Activated T-helper 1 cell treated with Interleukin-2 at 50 U/mL for 16 hours (primary cell): ENCODE measurements at places on chromosomes 11 and 22.

GRCh38 chr11:70532731-70533130, 134.4 kb downstream of the CTTN start:
- DNase-seq = no peak

DNA sequence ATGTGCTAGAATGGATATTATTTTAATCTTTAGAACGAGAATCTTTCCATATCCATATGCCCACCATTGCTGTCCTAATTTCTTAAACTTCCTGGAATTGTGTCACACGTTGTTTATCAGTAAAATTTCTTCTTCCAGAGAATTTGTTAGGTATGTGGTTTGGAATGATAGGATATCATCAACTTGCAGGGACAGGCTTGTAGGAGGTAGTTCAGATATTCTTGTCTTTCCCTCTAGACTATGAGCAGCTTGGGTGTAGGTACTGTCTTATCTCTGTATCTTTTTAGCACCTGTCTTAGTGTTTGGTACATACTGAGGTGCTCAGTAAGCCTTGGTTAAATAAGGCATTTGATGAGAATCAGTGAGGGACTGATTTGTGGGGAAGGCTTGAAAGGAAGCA, 3.4 kb downstream of the CTNND1 start:
- no peak for DNase-seq

DNA sequence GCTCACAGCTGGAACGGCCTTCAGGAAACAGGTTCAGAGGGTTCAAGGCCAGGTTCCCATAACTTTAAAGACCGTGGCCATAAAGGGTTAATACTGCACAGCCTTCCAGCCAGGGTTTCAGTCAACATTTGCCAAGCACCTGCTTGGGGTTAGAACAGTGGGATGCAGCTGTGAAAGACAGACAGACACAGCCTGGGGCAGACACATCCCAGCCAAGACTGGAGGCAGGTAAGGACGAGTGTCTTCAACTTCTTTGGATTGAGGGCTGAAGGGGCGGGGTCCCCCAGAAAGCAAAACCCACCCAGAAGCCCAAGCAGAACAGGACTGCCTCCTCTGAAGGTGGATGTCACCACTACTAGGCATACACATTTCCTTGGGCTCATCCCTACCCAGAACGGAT, 14.3 kb downstream of the ARFGAP2 start:
- DNase-seq = no peak

- DNase-seq = no peak
Measured at GRCh38 chr11:17394743-17395390, 6.4 kb upstream of the KCNJ11 start.

DNA sequence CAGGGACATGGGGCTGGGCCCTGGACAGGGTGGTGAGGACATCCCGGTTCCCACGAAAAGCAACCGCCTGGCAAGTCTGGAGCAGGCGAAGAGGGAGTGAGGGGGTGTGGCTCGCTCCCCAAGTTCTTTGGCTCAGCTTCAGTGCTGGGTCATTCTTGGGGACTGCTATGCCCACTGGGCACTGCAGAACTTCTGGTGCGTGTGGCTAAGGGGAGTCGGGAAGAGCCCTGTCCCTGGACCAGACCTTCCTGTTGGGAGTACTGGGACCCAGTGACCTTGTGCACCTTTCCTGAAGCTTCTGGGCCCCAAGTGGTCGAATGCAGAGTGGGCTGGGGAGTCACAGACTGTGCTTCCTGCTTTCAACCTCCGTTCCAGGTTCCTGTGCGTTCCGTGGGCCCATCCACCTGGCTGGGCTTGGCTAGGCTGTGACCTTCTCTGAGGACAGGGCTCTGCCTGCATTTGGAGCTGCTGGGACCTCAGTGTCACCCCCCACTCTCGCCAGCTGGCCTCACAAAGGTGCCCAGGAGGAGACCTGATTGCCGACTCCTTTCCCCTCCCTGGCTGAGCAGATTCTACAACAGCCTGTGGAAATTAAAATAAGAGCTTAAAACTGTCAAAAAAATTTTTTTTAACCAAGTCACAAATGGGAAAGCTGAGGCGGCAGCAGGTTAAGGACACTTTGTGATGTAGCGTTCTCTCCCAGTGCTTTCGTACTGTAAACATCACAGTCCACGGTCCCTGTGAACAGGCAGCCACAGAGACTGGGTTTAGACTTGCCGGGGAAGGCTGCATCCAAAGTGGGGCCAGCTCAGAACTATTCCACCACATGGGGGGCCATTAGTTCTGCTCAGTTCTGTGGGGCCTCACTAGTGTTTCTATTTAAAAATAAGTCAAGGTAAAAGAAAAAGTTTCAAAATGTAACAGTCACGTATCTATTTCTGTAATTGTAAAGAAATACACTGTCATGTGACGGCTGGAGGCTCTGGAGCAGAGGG, 63.8 kb upstream of the WNT7B start:
- no peak for DNase-seq

DNA sequence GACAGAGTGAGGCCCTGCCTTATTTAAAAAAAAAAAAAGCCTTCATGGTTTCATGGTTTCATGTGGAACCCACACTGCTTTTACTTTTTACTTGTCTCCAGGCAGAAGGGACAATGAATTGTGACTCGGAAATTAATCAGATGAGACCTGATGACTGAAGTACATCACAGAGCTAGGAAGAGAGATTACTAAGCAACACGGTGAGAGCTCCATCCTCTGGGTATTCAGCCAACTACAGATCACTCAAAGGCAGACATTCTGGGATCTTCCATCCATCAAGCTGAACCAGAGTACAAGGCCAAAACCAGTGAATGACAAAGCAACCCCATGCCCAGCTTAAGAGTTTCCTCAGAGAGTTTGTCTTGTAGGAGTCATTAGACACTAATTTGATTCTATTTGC, 433.2 kb downstream of the SOX6 start:
- no peak for DNase-seq

GRCh38 chr11:123061403-123062157, at the start of gene HSPA8:
TSS of gene HSPA8 (minus strand) at chr11:123062136. CDS start at chr11:123061324, 812 bp downstream.
- DNase-seq = peak; percentile 49

GRCh38 chr22:44341431-44342346, 28.9 kb upstream of the SHISAL1 start:
- DNase-seq = no peak

- DNase-seq = no peak
Measured at GRCh38 chr11:109892321-109892794, 200.8 kb upstream of the ZC3H12C start.

- no peak for DNase-seq
Measured at GRCh38 chr11:59173964-59174663, 2.2 kb downstream of the DTX4 start.

GRCh38 chr11:133911171-133911570, 45.6 kb downstream of the IGSF9B start:
- DNase-seq = no peak

- no peak for DNase-seq
Measured at GRCh38 chr11:104279587-104279986, 115.6 kb upstream of the PDGFD start.

DNA sequence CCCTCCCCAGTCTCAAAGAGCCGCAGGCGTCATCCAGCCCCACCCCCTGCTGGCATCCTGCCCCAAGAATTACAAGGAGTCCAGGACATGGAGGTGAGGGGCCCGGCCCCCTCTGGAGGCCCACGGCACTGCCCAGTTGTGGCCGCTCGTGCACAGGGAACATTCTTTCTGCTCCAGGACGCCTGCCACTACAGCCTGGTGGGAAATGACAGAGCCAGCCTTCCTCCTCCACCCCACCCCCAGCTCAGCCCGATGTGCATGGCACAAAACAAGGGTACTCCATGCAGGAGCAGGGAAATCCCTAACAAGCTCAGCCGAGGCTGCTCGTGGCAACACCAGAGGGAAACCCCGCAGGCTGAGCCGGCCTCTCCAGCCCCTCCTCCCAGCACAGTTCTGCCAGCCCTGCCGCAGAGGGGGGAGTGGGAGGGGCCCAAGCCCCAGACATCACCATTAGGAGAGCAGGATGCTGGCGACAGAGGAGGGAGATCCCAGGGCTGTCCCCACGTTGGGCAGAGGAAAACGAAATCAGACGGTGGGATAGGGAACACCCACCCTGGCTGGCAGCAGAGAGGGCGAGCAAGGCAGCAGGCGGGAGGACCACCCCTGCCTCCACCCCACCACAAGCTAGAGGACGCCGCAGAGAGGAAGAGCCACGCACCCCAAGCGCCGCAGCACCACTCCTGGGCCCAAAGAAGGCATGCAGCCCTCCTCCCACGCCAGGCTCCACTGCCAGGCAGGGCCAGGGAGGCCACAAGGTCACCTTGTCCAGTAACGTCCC, 10.0 kb downstream of the IGSF9B start:
- DNase-seq = no peak

DNA sequence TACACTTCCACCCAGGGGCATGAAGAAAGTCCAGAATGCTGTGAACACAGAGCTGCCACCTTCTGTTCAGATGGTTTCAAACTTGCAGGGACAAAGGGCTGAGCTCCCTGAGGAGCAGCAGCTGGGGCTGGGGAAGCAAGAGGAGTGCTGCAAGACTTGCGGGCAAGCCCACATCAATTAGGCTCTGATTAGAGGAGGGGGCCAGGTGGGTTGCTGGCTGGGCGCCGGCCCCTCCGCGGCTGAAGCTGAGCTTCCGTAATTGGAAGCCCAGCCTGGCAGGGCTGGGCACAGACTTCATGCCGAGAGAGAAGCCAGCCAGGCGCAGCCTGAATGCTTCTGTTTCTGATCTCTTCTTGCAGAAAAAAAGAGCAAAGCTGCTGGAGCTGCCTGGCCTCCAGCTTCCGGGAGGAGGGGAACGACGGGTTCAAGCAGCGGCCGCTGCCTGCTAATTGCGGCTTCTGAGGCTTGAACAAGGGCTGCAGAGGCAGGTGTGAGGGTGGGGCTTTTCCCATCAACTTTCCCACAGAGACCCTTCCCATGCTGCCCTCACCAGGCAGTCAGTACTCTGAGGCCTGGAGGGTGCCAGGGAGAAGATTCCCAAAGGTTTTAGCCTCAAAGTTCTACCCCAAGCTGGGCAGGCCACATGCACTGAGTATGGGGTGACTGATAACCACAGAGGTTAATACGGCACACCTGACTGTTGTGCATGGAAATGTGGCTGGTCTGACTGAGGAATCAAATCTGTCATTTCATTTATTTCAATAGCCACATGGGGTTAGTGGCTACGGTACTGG, 91.1 kb upstream of the LMO1 start:
- DNase-seq = no peak

DNA sequence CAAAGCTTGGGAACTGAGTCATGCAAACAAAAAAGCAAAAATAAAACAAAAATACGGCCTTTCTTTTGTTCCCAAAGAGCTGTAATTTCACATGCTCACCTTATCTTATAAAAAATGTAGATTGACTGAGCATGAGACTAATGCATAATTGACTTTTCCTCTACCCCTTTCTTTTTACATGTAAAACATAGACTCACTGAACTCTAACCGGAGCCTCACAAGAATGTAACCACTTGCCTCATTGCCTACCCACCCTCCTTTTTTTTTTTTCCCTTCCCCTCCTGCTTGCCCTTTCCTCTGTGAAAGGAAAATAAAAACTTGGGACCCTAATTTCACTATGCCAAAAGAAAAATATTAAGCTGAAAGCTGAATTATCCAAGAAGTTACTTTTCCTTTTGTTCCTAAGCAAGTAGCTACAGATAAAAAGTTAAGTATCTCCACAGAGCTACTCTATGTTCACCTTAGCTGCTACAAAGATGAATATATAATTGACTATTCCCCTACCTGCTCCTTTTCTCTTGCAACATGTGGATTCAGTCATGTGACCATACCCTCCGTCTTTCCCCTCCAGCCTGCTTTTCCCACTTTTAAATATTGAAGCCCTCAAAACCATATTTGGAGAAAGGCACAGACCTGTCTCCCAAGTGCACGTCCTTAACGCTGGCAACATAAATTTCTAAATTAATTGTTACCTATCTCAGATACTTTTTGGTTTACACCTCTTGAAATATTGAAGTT, 39.6 kb upstream of the WEE1 start:
- DNase-seq = no peak

GRCh38 chr22:20234760-20235388, 33.2 kb downstream of the RTN4R start:
- no peak for DNase-seq

GRCh38 chr11:44811841-44812448, 85.2 kb downstream of the TSPAN18 start:
- no peak for DNase-seq

DNA sequence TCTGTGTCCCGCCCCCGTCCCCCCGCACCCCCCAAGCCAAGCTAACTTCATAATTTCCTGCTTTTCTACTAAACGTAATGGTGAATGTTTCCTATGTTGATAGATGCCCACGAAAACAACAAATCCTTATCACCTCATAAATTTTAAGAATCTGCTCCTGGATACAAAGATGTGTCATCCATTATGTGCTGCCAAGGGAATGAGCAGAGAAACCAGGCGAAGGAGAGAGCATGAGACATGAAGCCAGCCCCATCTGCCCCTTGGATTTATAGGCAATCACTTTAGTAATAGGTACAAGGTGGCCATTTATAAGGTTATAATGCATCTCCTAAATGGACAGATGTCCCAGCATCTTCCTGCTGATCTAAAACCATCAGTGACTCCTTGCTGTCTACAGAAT, 30.3 kb downstream of the LAYN start:
- no peak for DNase-seq

GRCh38 chr11:76209375-76209972, 3.2 kb upstream of the WNT11 start:
- DNase-seq = no peak

DNA sequence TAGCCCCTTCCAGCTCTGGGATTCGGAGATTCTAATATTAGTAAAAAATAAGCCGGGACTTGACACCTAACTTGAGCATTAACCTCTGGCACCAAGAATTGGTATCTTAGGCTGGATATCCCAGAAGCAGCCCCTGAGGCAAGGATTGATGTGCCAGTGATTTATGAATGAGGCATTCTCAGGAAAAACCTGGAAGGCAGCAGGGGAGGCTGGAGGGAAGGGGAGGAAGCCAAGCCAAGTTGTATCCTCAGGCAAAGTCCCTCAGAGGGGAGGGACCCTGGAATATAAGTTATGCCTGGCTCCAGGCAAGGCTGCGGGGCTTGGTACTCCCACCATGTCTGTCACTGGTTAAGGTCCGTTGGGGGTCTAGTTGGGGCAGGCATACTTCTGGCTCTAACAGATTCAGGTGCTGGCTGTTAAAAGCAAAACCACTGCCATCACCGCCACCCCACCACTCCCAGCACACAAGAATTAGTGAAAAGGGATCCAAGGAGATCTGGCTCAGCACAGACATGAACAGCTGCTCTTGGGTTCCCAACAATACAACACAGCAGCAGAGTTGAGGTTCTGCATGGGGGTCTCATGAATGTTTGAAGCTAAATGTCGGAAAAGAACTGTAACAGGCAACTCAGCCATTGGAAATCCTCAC, 29.8 kb downstream of the LMO2 start:
- DNase-seq = no peak

- no peak for DNase-seq
Measured at GRCh38 chr11:65223011-65223410, 38.8 kb upstream of the POLA2 start.

GRCh38 chr22:24156141-24156912, 25.0 kb upstream of the SUSD2 start:
- peak; percentile 45 for DNase-seq

DNA sequence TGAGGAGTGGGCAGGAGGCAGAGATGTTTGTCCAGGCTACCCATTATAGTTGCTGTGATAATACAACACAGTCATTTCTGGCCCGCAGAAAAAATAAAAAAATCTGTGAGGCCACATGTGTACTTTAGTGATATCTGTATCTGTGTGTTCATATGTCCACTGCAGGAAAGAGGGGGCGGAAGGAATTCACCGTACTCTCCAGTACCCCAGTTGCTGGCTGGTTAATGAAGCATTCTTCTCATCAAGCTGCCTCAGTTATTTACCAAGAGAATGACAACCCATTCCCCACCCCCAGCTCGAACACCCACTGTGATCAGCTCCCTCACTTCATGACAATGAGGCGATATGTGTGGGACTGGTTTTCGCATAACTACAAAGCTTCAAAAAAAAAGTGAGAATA, 309.3 kb downstream of the SOX6 start:
- no peak for DNase-seq
